Stimulated activated CD8-positive, alpha-beta memory T cell treated with anti-CD3 and anti-CD28 coated beads, Interleukin-2, amount 100 ng/mL, for 1 hour (primary cell): ENCODE measurements at places on chromosomes 3 and 15.

DNA sequence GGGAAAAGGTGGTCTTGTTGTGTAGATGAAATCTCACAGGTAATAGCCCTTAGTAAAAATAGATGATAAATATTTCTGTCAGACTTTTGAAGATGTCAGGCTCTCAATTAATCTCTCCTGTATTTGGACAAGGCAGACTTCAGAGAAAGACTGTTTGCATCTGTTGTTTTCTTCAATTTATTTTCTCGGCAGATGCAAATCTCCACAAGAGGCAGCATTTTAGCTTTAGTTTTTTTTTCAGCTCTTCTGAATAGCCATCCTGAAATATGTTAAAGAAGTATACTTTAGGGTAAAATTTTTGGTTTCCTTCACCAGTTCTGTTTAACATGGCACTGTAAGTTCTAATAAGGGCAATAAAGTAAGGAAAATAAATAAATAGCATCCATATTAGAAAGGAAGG, 685.1 kb downstream of the SI start:
- no peak for DNase-seq

GRCh38 chr3:112793326-112794081, 53.2 kb downstream of the CD200R1L start:
- DNase-seq = no peak

DNA sequence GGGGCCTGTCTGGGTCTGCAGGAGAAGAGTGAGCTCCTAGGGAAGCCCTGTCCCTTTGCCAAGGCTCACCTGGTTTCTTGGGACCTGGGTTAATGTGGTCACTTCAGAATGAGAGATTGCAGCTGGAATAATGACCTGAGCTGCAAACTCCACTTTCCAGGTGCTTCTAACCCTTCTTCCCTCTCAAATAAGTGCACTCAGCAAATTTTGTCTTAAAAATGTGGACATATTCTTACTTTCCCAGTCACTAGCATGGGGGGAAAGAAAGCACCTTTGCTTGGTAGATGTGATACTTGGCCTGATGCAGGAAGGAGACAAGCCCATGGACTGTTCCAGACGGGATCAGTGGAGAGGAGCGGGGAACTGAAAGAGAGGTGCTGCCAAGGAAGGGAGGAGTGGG, 38.9 kb upstream of the CDCP1 start:
- DNase-seq = no peak

DNA sequence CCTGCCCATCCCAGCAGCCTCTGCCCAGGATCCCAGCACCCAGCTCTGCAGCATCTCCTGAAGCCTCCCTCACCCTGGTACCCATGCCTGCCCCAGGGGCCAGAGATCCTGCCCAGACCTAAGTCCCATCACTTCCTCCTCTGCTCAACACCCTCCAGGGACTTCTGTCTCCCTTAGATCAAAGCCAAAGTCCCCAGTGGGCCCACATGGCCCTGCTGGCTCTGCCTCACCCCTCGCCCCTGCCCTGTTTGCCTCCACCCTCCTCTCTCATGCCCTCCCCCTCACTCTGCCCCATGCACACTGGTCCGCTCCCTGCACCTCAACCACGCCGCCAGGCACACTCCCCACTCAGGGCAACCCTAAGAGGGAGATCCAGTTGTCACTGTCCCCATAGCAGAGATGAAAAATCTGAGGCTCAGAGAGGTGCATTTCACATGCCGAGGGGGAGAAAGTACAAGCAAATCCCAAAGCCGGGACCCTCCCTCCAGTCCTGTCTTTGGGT, 146.5 kb downstream of the NUP210 start:
- DNase-seq = no peak

DNA sequence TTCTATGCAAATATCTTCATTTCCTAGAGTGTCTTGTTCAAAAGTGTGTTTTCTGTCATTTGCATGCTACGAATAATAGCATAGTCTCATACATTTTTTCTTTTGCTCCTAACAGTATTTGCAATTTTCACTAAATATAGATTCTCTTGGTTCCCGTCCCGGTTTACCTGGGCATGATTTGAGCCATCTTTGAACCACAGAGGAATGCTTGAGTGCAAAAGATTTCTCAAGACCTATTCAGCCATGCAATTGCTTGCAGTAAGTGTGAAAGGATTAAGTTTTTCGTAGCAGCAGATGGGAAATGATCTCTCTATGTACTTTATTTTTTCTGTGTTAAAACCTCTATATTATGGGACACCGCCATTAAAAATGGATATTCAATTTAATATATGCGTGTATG, 733.0 kb downstream of the ZPLD1 start:
- no peak for DNase-seq

- DNase-seq = no peak
Measured at GRCh38 chr15:41782371-41783282, 8.3 kb downstream of the MAPKBP1 start.

GRCh38 chr3:58492494-58492905, 604 bp downstream of the KCTD6 start:
- no peak for DNase-seq

GRCh38 chr3:132421832-132422231, 4.5 kb downstream of the DNAJC13 start:
- no peak for DNase-seq

DNA sequence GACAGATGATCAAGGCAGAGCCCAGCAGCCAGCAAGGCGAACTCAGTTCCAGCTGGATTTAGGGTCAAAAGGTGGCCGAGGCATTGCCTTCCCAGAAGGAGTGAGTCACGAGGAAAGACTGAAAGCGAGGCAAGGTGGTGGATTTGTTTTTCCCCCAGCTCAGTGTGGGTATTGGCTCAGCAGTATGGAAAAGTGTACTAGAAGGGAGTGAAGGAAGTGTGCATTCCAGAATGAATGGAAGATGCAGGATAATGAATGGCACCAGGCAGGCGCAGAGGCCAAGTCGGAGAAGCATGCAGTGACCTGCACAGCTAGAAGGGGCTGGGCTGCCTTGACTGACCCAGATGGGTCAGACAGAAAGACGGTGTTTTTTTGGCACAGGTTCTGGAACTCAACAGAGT, 46.3 kb downstream of the FOXP1 start:
- DNase-seq = no peak

DNA sequence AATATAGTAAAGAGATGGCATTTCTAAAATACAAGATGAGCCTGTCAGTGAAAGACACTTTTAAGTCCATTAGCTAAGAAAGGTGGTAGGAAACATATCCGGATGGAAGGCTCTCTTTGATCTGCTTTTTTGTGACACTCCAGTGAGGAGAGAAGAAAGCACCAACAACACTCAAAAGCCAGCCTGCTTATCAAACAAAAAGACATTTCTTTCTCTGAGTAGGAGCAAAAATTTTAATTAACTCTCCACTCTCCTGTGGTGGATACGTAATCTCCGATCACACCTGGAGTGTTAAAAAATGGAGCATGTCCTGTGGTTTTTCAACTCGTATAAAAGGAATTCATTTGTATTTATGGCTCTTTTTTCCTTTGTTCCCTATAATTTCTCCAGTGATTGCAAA, 65.3 kb downstream of the OXNAD1 start:
- DNase-seq = no peak

GRCh38 chr15:62821384-62822131, 221.0 kb upstream of the TPM1 start:
- no peak for DNase-seq

DNA sequence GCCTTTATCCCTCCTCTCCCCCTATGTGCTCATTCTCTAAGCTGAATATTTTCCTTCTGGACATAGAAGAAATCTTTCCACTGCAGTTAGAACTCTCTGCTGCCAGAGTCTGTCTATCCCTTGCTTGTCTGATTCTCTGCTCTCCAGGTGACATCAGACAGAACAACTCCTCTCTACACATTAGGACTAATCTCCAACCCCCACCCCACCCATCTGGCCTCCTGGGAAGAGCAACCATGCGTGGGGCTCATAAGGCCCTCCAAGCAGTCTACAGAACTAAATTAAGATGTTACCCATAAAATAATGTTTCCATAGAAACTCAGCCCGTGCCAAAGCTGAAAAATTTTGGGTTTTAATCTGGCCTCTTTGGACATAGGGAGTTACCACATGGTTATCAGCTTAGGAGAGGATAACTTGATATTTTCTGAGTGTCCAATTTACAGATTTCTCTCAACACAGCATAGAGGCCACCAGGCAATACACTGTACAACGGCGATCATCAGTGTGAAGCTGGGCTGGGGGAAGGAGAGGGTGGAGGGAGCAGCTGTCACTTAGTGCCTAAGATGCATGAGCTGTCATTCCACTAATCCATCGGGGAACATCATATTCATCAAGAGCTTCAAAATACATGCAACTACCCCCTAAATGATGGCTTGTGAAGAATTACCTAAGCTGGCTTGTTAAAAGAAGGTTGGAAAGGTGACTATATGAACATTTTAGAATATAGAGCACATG, 199.4 kb downstream of the CLSTN2 start:
- DNase-seq = no peak

- no peak for DNase-seq
Measured at GRCh38 chr3:194137008-194137505, 1.1 kb downstream of the HES1 start.

- no peak for DNase-seq
Measured at GRCh38 chr15:78155355-78155939, 6.3 kb downstream of the IDH3A start.

- no peak for DNase-seq
Measured at GRCh38 chr3:58184982-58185360, 25.8 kb downstream of the DNASE1L3 start.

DNA sequence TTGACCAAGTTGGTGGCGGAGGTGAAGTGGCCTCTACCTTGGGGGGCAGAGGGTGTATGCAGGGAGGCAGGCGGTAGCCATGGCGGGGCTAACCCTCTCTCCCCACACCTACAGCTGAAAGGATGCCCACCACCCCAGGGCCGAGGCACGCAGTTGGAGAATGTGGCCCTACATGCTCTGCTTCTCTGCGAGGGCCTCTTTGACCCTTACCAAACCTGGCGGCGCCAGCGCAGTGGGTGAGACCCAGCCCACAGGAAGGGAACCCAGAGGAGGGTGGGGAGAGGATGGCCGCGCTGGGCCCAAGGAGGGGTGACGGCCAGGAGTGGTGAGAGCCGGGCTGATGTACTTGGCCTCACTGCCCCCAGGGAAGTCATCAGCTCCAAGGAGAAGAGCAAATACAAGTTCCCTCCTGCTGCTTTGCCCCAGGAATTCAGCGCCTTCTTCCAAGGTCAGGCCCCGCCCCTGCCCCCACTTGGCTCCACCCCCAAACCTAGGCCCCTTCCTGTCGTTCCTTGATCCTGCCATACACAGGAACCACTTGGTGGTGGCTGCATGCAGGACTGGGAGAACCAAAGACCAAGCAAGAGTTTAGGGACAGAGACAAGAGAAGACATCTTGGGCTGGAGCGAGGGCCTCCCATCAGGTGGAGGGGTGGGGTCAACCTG, 9.8 kb downstream of the NBEAL2 start:
- DNase-seq = no peak

DNA sequence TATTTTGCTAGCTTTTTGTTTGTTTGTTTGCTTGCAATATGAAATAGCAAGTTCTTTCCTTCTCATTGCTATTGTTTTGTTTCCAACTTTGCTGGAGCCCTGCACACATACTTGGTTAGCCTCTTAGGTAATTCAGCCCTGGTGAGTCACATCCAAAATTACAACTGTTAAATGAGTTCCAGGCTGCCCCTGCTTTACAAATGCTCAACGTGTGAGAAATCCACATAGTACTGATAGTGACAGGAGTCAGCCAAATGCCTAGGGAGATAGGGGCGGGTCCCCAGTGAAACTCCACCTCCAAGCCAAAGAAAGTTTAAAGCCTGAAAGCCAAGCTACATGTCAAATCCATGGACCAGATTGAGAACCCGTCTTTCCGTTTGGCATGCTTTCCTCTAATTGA, 81.3 kb upstream of the RNF7 start:
- DNase-seq = no peak

- DNase-seq = no peak
Measured at GRCh38 chr3:171874251-171874681, 31.1 kb downstream of the TMEM212 start.

- DNase-seq = no peak
Measured at GRCh38 chr3:146903927-146904326, 298.8 kb upstream of the PLSCR5 start.

DNA sequence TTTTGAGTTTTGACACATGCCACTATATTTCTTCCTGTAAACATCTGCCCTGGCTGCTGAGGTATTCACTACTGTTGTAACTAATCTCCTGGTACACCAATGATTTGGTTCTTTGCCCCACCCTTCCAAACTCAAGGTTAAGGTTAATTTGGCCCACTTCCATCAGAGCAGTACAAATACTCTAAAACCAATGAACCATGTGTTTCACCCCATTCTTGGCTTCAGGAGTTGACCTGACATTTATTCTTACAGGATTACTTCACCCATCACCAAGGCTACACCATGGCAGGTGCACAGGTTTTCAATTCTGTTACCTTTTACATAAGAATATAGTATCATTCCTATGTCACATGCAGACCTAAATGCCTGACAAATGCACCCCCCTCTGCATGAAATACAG, 1179.9 kb downstream of the ZPLD1 start:
- no peak for DNase-seq

- peak; percentile 96 for DNase-seq
Measured at GRCh38 chr3:184174646-184175492, at the start of gene AP2M1. Gene AP2M1 (plus strand): TSS chr3:184174855. CDS start chr3:184176994, 2,139 bp downstream.

GRCh38 chr15:67068710-67069400, 3.5 kb downstream of the SMAD3 start:
- no peak for DNase-seq

- DNase-seq = no peak
Measured at GRCh38 chr3:186466391-186466974, 77.7 kb downstream of the CRYGS start.

GRCh38 chr15:58037723-58038301, 27.7 kb downstream of the ALDH1A2 start:
- no peak for DNase-seq

DNA sequence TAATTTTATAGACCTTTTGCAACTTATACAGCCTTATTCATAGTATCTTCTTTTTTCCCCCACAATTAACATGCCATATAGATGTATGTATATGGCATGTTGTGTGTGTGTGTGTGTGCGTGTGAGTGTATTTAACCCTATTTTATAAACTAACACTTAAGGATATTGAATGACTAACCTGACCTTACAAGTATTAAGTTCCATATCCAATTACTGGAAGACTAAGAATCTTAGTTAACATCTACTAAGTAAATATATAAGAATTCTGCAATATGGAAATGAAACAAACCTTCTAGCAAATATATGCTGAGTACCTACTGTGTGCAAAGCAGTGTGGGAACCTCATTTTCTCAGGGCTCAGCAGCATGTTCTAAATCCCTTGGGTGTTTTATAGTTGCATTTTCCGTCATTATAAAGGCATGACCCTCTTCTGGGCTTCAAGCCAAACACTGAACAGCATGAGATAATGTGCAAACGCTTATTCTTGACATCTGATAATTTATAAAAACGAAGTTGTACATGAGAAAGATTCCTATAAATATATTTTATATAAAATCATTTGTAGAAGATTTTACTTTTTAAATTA, 105.5 kb downstream of the NLGN1 start:
- no peak for DNase-seq

GRCh38 chr15:97598353-97598798, 362.1 kb upstream of the ARRDC4 start:
- DNase-seq = no peak

- no peak for DNase-seq
Measured at GRCh38 chr15:83199288-83199687, 8.3 kb downstream of the HDGFL3 start.
